Karpas-422 (cell line): ENCODE measurements at places on chromosomes 1 and 21.

DNA sequence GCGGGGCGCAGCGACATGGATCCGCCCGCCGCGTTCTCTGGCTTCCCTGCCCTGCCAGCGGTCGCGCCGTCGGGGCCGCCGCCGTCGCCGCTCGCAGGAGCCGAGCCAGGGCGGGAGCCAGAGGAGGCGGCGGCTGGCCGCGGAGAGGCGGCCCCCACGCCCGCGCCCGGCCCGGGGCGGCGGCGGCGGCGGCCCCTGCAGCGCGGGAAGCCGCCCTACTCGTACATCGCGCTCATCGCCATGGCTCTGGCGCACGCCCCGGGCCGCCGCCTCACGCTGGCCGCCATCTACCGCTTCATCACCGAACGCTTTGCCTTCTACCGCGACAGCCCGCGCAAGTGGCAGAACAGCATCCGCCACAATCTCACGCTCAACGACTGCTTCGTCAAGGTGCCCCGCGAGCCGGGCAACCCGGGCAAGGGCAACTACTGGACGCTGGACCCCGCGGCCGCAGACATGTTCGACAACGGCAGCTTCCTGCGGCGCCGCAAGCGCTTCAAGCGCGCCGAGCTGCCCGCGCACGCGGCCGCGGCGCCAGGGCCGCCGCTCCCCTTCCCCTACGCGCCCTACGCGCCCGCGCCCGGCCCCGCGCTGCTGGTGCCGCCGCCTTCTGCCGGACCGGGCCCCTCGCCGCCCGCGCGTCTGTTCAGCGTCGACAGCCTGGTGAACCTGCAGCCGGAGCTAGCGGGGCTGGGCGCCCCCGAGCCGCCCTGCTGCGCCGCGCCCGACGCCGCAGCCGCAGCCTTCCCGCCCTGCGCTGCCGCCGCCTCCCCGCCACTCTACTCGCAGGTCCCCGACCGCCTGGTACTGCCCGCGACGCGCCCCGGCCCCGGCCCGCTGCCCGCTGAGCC lies 459 bp downstream of the FOXE3 start:
- DNase-seq, result no peak

GRCh38 chr1:14529475-14529874 lies 69.0 kb upstream of the KAZN start:
- no peak for DNase-seq

GRCh38 chr1:162353078-162353477 lies 23.6 kb downstream of the SPATA46 start:
- DNase-seq, result no peak

GRCh38 chr1:29966526-29967045 lies 730.3 kb downstream of the PTPRU start:
- no peak for DNase-seq

GRCh38 chr1:177847843-177848242 lies 122.0 kb downstream of the SEC16B start:
- no peak for DNase-seq
